ENCODE measurements at places on chromosomes 12 and 14. TPM values are rescaled to one million over a fixed set of nuclear protein-coding genes. Genes with fewer than 3 reads are reported as not detected.

GRCh38 chr12:43151441-43151981, 400.5 kb downstream of the ADAMTS20 start:
- no peak for DNase-seq

DNA sequence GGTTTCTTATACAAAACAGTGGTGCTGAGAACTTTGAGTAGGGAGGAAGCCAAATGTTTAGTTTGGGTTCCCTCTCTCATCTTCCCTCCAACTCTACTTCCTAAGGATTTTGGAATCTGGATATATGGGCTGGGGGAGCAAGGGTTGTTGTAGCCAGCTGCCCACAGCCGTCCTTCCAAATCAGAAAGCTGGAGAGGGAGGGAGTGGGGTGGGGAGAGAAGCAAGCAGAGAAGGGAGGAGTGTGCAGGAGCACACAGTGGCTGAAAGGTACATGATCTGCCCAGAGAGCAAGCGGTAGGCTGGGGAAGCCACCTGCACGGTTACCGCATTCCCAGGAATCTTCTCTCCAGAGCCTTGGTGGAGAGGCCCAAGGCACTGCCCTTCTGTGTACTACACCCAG, 52.7 kb downstream of the IRF2BPL start:
- DNase-seq, result no peak

Gene PIANP
- total RNA-seq, result 0.37 TPM

GRCh38 chr14:31842899-31843298, 234.2 kb upstream of the ARHGAP5 start:
- no peak for DNase-seq

GRCh38 chr12:5076761-5077160, 33.1 kb downstream of the KCNA5 start:
- no peak for DNase-seq

Data from activated naive CD8-positive, alpha-beta T cell treated with anti-CD3 and anti-CD28 coated beads for 36 hours (primary cell).